ENCODE measurements at places on chromosomes 3 and 15. TPM values are rescaled to one million over a fixed set of nuclear protein-coding genes. Genes with fewer than 3 reads are reported as not detected.

The ST8SIA2 gene
- not detected for total RNA-seq

The SOX14 gene
- total RNA-seq: not detected

The LTF gene
- not detected for total RNA-seq

The SPSB4 gene
- not detected for total RNA-seq

The VIPR1 gene
- total RNA-seq: 1.9 TPM

The GOLIM4 gene
- 6.4 TPM for total RNA-seq

The ITIH1 gene
- total RNA-seq: not detected

The ISLR gene
- total RNA-seq: not detected

The ST3GAL6 gene
- total RNA-seq: not detected

The HHLA2 gene
- total RNA-seq: 5.2 TPM

The TMED3 gene
- total RNA-seq: 35.3 TPM
